ENCODE measurements at places on chromosomes 16 and 17.

DNA sequence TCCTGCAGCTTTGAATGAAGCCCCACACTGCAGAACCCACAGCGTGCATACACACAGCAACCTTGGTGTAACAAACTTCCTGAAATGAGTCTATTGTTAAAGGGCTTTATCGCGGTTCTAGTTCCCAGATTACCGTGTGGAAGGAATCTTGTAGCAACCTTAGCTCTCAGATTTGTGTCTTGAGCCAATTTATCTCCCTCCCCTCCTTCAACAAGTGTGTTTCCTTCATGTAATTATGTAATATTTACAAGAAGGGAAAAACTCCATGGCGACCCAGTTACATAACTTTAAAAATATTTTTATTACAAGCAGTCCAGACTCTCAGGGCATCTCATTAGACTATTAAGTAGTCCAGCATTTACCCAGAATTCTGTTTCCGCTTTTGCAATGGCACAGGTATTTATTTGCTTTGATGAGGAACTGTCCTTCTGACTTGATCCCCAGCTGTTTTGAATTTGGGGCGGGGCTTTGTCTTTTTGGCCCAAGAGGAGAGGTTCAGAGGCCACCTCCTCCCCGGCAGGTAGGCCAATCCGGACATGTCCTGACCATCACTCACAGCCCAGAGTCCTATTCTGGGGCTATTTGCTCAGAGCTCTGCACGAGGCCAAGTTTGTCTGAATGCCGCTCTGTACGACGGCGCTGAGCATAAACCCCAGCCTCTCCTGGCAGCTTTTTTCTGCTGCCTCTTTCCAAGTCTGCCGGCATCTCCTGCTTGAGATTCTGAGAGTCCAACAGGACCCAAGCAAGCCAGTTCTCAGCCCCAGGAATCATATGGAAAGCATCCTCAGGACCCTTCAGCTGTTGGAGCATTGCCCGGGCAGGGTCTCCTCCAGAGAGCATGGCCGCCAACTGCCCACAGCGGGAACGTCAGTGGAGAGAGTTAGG is 35.6 kb downstream of the CLEC16A start:
- DNase-seq: no peak

DNA sequence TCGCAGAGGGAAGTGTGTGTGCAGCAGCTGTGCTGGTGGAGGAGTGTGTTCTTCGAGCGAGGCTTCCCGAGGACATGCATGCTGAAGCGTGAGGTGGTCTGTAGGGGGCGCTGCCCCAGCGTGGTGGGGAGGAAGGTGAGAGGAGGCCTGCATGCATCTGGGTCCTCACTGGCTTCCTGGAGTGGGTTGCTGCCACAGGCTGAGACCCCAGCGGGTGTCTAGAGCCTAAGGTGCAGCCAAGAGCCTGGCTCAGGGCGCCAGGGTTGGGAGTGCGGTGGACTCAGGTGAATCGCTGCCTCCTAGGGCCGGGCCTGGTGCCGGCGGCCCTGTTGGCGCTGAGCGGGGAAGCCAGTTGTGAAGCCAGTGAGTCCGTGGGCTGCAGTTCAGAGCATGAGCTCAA is 7.5 kb upstream of the HSD3B7 start:
- no peak for DNase-seq

DNA sequence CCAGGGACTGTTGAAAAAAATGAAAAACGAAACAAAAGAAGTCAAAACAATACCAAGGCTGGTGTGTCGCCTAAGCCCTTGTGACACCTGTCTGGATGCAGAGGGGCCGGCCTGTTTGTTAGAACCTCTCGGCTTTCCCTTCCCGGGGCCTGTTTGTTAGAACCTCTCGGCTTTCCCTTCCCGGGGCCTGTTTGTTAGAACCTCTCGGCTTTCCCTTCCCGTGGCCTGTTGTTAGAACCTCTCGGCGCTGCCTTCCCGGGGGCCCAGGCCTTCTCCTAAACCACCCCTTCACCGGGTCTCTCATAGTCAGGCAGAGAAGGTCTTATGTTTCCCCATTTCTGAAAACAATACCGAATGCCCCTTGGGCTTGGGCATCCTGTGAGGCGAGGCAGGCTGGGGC is 180.0 kb downstream of the BANP start:
- DNase-seq: no peak

GRCh38 chr16:87580855-87581261 is 21.4 kb upstream of the JPH3 start:
- DNase-seq: no peak

- no peak for DNase-seq
Observed at GRCh38 chr16:79845033-79845733, 244.6 kb upstream of the MAF start.

DNA sequence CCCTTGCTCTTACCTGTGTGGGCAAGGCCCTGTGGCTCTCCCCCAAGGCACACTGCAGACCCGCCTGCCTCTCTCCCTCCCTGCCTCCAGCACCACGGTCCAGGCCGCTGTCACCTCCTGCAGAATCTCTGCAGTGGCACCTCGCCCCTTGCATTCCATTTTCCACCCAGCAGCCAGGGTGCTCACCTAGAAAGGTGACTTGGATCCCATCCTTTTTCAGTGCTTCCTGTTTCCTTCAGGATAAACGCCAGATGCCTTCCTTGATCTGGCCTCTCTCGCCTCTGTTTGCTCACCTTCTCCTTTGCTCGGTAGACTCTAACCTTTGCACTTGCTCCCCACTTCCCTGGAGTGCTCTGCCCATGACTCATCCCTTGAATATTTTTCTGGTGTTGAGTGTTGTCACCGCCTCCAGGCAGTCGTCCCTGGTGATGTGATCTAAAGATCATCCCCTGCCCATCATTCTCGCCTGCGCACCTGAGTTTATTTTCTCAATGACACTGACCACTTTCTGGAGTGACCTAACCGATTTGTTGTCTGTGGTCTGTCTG is 79.2 kb upstream of the LGALS9 start:
- no peak for DNase-seq

All from CMK (cell line).